SK-N-SH (cell line): ENCODE measurements at places on chromosomes 13 and 19. TPM values are rescaled to one million over a fixed set of nuclear protein-coding genes. Genes with fewer than 3 reads are reported as not detected.

DNA sequence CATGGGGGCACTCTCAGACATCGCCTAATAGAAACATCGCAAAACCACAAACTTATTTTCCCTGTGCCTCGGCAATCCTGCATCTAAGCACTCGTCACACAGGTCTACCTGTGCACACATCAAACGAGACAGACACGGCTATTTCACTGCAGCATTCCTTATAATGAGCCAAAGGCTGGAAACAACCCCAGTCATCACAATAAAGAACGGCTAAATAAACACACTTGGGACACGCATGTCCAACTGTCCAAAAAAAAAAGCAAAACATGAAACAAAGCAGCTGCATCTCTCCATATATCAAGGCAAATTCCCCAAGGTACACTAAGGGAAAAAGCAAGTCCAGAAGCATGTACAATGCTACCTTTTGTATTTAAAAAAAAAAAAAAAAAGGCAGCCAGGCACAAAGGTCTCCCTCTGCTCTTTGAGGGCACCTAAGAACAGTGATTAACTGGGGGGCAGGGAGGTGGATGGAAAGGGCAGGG, 27.2 kb upstream of the CCNP start:
- no peaks in the 10 kb centered on the region for H3K4me1 ChIP-seq
- no peak overlapping the region for H3K4me3 ChIP-seq
- no peak overlapping the region for H3K27ac ChIP-seq
- DNase-seq, result no peak

The ZNF714 gene
- polyA plus RNA-seq, result 5.4 and 6.0 TPM in 2 replicates

The PET100 gene
- 48.1 and 54.0 TPM in 2 replicates for polyA plus RNA-seq

The GPR4 gene
- polyA plus RNA-seq, result 0.29 and 0.69 TPM in 2 replicates

The RRAS gene
- polyA plus RNA-seq, result 113 and 141 TPM in 2 replicates
